Activated CD4-positive, alpha-beta T cell treated with anti-CD3 and anti-CD28 coated beads for 4 hours (primary cell): ENCODE measurements at places on chromosomes 5 and 9.

DNA sequence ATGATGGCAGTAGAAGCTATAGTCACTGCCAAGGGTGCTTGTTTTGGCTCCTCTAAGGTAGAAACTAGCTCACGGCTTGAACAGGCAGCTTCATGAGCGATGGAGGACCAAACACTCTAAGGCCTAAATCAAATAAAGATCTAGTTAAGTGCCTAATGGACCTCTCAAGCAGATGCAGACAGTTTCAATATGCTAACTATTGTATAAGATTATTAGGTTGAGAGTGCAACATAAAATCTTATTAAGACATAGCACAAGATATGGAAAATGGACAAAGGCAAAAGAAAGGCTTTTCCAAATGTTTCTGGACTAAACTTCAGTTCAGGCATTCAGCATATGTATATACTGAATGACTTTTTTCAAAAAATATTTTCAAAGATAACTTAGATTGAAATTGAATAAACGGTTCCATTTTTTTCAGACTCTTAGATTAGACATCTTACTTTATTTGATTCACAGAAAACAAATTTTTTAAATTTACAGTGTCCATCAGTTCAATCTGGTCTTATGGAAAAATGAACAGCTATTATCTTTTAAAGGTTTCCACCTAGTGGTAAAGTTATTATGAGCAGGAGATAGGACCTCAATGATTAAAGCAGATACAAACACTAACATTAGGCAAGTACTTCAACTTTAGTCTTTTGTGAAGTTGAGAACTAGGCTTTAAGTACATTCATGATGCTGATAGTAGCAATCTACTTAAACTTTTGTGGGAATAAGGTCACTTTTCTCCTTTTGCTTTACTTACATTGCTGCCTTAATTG is 1167.7 kb downstream of the MAT2B start:
- DNase-seq = no peak

GRCh38 chr5:10705747-10706146 is 55.3 kb downstream of the DAP start:
- no peak for DNase-seq

GRCh38 chr5:88183255-88183654 is 85.4 kb downstream of the TMEM161B start:
- no peak for DNase-seq

GRCh38 chr5:97839341-97840086 is 656.5 kb upstream of the RIOK2 start:
- no peak for DNase-seq
